ENCODE measurements at places on chromosomes 7 and 10.

DNA sequence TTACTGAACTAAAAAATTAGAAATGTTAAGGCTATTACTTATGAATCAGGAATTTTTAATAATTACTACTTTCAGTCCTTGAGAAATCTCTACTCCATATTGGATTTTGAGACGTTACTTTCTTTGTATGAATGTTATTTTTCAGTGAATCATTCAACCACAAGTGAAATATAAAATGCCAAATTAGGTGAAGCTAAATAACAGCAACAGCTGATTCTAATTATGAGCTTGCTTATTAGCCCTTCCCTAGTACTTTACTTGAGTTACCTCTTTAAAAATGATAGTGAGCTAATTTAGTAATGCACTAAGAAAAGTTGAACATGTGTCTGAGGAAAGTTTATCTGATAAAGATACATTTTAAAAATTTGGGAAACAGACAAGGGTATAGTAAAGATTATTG lies 51.4 kb downstream of the PCGF5 start:
- DNase-seq = no peak

DNA sequence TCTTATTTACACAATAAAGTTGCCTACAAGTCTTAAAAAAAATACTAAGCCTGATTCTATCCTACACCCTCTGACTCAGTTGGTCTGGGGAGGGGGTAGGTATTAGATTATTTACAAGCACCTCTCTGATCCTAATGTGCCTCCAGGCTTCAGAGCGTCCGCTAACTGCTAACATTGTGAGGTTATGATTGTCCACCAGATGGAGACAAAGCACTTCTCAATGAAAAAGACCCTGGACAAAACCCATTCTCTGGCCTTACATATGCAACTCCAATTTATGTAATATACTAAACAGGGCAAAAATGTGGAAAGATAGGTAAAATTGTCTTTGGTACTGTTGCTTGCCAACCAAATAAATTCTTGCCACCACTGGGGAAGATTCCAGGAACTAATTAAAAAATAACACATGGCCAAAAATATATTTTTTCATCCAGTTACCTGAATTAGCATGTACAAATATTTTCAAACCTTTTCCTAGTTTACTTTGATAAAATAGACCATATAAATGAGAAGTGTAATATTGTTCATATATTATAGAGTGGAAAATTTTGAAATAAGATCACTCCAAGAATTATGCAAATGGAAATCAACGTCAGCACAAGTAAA lies 92.4 kb downstream of the KIF20B start:
- DNase-seq = peak; percentile 65

DNA sequence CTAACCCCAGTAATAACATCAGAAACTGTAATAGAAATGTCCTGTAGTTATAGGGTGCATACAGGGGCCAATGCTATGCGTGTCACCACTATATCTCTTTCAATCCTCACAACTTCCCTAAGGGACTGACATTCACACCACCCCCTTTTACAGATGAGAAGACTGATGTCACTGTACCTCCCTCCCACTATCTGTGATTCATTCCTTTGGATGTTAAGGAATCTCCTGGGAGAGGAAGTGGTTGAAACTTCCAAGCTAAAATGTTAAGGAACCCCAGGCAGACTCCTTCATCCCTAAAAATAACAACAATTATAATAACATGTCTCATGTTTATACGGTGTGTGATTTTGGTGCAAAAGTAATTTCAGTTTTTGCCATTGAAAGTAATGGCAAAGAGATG lies 5.4 kb downstream of the COL13A1 start:
- DNase-seq = no peak

DNA sequence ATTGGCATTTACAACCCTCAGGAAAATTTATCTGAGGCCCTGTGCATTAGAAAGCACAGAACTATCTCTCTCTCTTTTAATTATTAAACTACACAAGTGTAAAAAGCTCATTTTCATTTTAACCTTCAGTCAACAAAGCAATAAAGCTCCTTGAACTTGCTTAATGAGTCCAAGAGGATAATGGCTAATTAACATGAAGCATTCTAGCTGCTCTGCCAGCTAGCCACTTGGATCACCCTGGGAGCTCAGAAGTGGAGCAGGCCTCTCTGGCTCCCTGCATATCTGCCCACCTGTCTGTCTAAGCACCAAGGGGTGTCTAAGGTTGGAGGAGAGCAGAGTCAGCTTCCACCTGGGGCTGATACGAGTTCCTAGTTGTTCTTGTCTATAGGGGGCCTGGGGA lies 56.0 kb upstream of the SLC35G1 start:
- no peak for DNase-seq

- DNase-seq = no peak
These were observed 82.1 kb downstream of the USP6NL start for GRCh38 chr10:11529276-11529903.
